ENCODE measurements at places on chromosomes 5 and 9.

- no peak for DNase-seq
Observed at GRCh38 chr5:150642991-150643710, 2.7 kb downstream of the SYNPO start.

DNA sequence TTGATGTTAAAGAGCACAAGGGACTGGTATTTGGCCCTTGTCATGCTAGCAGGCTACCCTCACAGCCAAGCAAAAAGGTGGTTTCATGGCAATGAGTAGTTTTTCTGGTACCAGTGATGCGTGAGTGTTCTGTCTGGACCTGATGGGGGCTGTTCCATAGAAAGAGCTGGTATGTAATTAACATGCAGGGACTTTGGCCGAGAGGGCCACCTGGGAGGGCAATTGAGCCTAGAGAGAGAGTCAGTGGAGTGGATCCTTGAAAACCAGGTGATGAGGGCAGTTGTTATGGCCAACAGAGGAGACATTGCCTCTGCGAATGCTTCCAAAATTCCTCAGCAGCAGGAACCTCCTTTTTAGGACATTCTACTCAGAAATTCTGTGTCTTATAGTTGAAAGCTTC is 383.3 kb downstream of the PSAT1 start:
- no peak for DNase-seq

- DNase-seq: no peak
Observed at GRCh38 chr5:149740341-149740740, 10.2 kb downstream of the PPARGC1B start.

DNA sequence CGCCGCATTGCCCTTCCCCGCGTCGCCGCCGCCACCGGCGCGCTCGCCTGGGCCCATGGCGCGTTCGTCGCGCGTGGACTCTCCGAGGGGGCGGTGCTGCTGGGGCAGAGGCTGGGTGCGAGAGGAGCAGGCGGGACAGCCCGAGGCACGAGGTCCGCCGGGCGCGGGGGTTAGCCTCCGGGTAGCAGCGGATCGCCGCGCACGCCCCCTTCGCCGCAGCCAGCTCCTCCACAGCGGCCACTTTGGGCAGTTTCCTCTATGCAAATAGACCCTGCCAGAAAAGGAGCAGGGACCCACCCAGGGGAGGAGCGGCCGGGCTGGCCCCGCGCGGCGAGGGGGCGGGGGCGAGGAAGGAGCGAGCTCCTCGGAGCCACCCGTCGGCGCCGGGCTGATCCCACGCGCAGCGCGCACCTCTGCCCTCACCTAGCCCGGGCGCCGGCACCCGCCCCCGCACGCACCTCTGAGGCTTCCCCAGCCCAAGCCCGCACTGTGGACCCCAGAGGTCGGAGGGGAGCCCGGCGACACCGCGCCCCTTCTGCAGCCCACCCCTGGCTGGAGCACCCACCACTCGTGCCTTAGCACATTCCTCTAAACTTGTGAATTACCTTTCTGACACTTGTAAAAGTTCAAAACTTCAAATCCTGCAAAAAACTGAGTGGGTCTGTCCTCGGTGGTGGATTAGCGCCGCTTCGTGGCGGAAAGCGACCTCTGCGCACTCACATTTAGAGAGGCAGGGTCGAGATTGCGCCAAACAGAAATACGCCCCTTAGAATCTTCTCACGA is at the start of gene COL23A1:
Gene COL23A1 (minus strand): TSS at position 253 of the 783 bp plus-strand sequence.
- no peak for DNase-seq

DNA sequence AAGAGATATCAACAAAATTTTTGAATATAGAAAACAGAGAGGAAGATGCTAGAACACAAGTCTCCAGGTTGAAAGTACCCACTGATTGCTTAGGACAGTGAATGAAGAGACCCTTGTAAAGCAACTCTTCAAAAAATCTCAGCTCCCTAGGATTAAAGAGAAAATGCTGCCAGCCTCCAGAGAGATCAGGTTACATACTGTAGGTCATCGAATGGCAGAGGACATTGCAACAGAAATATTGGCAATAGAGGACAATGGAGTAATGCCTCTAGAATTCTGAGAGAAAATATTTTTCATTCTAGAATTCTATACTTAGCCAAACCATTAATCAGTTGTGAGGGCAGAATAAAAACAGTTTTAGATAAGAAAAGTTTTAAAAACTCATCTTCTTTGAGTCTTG is 43.1 kb upstream of the ELL2 start:
- no peak for DNase-seq

DNA sequence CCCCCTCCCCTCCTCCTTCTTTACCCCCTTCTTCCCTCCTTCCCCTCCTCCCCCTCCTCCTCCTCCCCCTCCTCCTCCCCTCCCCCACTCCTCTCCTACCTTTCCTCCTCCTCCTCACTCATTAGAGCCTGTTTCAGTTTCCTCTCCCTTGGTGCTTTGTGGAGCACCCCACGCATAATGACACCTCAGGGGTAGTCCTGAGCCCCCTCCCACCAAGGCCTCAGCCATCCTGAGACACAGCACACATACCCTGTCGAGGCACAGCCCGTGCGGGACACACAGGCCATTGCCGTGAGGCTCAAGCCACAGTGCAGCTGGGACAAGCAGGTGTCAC is 35.4 kb downstream of the HK3 start:
- DNase-seq: no peak

- no peak for DNase-seq
Observed at GRCh38 chr5:150596313-150596712, 44.1 kb upstream of the SYNPO start.
